ENCODE measurements at places on chromosomes 11 and 22.

GRCh38 chr22:39117585-39118191, 20.6 kb downstream of the APOBEC3H start:
- DNase-seq: peak; percentile 47

- no peak for DNase-seq
Measured at GRCh38 chr22:27903805-27904473, 15.1 kb downstream of the PITPNB start.

GRCh38 chr11:11735586-11735985, 106.2 kb upstream of the USP47 start:
- DNase-seq: no peak

DNA sequence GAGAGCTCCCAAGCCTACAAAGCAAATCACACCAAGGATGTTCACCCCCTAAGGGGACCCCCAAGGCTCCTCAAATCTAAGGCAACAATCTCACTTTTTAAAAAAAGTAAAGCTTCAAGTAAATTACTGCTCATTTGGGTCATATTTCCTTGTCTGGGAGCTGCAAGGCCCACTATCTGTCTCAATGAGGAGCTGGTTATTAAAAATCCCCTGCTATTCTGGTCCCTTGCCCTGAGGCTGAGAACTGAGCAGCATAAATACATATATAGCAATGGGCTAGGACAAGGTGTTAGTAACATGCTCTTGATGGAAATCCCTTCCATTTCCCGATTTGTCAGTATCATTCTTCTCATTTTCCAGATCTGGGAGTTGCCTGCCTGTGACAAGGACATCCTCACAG, 119.2 kb downstream of the ETS1 start:
- no peak for DNase-seq
